ENCODE measurements at places on chromosomes 12 and 14.

DNA sequence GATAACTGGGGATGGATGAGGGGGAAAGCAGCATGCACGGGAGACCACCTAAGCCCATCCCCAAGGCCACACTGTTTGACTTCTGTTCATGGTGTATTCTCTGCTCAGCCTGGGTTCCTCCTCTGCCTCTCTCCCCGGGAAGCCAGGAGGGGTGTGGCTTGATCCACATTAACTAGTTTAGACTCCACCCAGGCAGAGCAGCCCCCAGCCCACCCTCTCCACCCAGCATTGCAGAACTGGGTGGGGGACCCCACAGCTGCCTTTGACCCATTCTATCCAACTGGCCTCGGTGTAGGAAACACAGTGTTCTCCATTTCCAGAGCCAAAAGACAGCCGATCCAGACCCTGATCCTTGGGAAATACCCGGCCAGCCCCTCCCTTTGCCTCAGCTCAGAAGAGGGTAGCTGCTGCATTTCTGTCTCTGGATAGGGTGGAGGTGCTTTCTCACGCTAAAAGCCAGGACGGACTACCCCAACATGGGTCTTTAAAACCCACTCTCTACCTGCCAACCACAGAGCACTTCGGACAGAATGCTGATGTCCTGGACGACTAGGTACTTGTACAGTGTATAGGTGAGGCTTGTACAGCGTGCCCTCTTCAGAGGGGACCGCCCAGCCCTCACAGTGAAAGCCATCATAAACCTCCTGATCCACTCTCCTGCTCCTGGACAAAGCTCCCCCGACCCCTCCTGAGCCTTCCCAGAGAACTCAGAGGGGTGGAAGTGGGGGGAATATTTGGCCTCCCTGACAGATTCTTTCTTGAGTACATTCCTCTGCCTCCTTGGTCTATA is 9.4 kb downstream of the SPRYD3 start:
- DNase-seq = no peak

- no peak for DNase-seq
Observed at GRCh38 chr14:93548102-93548843, 117.5 kb downstream of the UNC79 start.

- peak; percentile 45 for DNase-seq
Observed at GRCh38 chr12:93379326-93379980, 1.7 kb downstream of the NUDT4 start.

DNA sequence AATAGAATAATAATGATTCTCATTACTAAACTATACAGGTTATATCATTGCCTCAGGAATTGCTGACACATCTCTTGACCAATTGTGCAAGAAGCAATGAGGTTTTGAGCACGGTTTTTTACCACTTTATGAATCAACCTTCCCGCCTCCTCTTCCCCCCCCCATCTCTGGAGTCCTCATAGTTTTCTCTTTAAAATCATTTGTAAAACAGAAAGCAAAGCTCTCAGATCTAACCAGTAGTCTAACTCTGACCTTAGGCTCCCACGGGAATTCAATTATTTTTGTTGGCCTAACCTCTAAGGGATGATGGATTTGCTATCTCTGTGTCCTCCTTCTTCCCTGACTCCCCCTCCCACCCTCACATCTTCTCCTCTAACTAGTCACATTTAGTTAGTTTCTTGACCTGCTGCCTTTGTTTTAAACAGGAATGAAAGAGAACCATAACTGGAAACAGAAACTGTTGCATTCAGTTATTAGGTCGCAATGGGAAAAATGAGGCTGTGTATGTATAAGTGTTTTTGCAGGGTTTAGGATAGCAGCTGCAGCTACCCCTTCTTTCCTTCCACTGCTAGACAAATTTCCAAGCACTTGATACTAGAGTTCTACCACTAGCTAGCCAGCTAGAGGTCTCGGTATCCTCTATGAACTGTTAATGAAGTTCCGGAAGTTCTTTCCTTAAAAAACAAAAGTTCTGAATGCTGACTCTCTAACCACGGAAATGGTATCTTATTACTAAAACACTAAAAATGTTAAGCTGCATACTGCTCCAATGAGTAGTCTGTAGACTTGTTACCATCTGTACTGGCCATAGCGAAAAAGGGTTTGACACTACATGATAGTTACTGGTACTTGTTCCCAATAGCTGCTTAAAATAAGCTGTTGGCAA is 65.4 kb downstream of the TAOK3 start:
- DNase-seq = no peak

DNA sequence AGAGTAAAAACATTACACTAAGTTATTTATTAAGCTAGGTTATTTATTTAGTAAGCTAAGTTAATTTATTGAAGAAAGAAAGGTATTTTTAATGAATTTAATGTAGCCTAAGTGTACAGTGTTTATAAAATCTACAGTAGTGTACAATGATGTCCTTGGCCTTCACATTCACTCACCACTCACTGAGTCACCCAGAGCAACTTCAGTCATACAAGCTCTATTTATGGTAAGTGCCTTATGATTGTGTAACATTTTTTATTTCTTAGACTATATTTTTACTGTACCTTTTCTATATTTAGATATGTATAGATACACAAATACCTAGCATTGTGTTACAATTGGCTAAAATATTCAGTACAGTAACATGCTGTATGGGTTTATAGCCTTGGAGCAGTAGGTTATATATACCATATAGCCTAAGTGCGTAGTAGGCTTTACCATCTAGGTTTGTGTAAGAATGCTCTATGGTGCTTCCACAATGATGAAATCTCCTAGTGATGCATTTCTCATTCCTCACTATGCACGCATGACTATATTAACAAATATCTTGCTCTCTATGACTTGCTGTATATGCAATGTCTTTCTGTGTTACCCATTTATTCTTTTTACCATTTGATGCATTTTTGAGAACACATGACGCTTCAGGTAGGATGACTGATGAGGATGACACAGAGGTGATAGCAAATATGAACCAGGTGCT is 309.6 kb upstream of the ATXN7L3B start:
- DNase-seq = no peak

DNA sequence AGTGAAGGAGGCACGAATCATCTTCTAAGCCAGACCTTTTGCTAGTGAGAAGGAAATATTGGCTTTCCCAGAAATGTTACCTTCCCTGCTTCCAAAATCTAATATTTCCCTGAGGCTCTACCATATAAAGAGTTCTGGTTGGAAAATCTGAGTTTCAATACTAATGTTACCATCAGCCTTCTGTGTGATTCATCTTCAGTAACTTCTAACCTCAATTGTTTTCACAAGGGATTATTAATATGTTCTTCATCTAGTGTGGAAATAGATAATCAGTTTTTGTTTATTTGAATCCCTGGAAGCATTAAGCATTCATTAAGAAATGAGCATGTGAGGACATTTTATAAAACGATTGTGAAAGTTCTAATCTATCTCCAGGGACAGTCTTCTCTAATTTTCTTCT is 720.9 kb downstream of the AACS start:
- DNase-seq = no peak

GRCh38 chr14:23009939-23010726 is at the start of gene C14orf93:
Gene C14orf93, minus strand, starts transcription at chr14:23010143. Its CDS starts 11,120 bp downstream, at chr14:22999023.
- peak; percentile 82 for DNase-seq

GRCh38 chr14:104202259-104203070 is 64.1 kb downstream of the KIF26A start:
- DNase-seq = no peak

GRCh38 chr14:68468437-68469207 is 324.2 kb downstream of the ZFP36L1 start:
- DNase-seq = no peak

DNA sequence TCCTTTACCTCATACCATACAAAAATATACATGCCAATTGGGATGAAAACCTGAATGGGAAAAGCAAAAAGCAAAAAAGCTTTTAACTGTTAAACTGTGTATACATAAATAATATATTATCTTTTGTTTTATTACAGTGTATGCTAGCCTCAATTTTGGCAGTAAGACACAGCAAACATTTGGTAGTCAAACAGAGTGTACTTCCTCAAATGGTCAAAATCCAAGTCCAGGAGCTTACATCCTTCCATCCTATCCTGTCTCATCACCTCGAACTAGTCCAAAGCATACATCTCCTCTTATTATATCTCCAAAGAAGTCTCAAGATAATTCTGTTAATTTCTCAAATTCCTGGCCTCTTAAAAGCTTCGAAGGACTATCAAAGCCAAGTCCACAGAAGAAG is 41.9 kb downstream of the TOGARAM1 start:
- no peak for DNase-seq

- peak; percentile 94 for DNase-seq
Observed at GRCh38 chr12:503111-503761, 43.5 kb downstream of the B4GALNT3 start.

- DNase-seq = no peak
Observed at GRCh38 chr12:113064395-113065125, 8.0 kb downstream of the DTX1 start.

DNA sequence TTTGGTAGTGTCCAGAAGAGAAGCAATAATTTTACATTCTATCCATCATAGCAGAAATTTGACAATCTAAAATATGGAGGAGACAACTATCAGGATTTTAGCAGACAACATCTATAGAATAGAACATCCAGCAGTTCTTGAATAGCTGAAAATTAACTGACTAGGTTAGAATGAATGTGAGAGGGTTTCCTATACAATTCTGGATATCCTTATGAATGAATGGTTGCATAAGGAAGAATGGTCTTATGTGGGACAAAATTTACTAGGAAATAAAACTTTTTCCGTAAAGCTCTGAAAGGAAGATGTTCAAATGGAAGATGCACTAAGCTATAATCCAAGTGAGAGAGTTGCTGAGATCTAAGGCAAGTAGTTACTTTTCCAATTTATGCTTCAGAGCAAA is at the start of gene OR6C3:
Gene OR6C3, plus strand, starts transcription at position 301 of the 400 bp plus-strand sequence. CDS start 955 bp downstream, outside the sequence.
- DNase-seq = no peak

DNA sequence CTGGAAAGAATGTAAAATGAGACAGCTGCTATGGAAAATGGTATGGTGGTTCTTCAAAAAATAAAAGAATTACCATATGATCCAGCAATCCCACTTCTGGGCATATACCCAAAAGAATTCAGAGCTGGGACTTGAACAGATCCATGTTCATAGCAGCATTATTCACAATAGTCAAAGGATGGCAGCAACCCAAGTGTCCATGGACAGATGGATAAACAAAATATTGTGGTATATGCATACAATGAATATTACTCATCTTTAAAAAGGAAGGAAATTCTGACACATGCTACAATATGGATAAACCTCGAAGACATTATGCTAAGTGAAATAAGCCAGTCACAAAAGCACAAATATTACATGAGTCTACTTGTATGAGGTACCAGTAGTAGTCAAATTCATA is 9.1 kb downstream of the RAB2B start:
- no peak for DNase-seq

DNA sequence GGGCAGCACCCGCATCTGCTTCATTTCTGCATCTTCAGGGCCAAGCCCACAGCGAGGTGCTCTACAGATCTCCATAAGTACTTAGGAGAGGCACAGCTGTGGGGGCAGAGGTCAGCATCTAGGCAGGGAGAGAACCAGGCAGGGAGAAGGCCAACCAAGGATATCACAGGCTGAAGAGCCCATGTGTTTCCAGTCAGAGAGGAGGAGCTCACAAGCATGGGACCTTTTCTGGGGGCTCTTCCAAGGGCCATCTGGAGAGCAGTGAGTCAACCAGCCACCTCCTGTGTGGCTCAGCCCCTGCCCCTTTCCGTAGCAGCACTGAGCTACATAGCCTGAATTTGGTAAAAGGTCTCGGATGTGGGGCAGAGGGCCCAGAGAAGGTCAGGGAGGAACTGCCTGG is 78.5 kb downstream of the ARL6IP4 start:
- DNase-seq = peak; percentile 59

- DNase-seq = peak; percentile 85
Observed at GRCh38 chr12:53231921-53232645, at the start of gene RARG. Gene RARG, minus strand, starts transcription at chr12:53232209. Its CDS starts 4,664 bp downstream, at chr12:53227545.

GRCh38 chr14:99460793-99461192 is 19.9 kb downstream of the SETD3 start:
- DNase-seq = no peak

DNA sequence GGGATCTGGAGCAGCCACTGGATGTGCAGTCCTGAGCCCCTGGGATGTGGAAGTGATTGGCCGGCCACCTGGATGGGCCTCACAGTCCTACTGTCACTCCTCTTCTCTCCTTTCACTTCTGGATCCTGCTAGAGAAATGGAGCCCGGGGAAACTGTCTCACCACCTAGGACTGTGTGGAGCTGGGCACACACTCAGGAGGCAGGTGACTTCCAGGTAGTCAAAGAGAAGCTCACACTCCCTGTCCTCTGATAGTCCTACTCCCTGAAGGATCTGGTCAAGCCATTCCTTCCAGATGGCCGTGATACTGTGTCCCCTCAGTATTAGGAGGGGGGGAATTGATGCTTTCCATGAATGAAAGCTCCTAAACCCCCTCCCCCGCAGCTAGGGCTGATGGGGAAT is 201.1 kb downstream of the ZFP36L1 start:
- no peak for DNase-seq

- no peak for DNase-seq
Observed at GRCh38 chr12:88338486-88338885, 196.4 kb downstream of the TMTC3 start.

DNA sequence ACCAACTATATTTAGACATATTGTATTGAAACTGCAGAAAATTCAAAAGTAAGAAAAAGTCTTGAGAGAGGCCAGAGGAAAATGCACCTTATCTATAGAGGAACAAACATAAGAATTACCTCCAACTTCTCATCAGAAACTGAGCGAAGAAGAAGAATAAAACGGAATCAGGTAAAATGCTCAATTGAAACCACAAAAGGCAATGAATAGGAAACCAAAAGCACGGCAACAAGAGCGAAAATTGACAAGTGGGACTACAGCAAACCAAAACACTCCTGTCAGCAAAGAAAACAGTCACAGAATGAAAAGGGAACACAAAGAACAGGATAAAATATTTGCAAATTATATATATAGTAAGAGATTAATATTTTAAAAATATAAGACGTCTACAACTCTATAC is 61.9 kb upstream of the PARP11 start:
- DNase-seq = no peak

DNA sequence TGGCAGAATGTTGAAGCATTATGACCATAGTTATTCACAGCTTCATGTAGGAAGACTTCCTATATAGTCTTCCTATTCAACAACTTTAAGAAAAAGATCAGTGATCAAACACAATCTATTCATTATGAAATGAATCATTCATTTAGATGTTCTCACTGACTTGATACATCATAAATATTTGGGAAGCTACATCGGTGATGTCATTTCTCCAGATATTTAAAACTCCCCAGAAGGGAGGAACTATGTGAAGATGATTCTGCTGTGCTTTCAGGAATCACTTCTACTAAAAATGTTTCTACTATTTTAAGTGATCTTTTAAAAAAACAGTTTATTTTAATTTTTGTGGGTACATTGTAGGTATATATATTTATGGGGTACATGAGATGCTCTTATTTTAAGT is 316.4 kb downstream of the BCAT1 start:
- DNase-seq = no peak

DNA sequence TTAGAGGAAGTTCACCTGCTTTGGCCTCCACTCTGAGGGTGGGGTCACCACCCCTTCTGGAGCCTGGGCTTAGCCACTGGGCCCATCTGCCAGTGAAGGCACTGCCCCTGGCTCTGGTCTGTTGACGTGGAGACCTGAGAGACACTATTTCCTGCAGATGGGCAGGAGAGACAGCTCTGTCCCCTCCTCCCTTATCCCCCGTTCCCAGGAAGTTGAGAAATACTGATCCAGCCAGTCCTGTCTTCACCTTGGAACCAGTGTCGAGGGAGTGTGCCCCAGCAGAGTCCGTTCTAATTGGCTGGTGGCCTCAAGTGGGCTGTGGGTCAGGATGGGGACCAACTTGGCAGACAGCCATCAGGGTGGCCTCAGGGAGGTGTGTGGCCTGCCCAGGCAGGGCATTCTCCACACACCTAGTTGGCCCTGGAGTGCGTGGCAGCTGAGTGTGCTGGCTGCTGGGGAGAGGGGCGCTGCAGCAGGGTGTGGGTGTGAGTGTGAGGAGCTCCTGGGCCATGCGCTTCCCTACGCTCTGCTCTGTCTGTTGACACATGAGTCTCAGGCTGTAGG is 25.4 kb downstream of the CLSTN3 start:
- peak; percentile 90 for DNase-seq
